Hematopoietic multipotent progenitor cell treated with erythropoietin and hydrocortisone succinate and interleukin-3 and kit ligand, for 8 days (in vitro differentiated cells): ENCODE measurements at places on chromosomes 3 and 15.

DNA sequence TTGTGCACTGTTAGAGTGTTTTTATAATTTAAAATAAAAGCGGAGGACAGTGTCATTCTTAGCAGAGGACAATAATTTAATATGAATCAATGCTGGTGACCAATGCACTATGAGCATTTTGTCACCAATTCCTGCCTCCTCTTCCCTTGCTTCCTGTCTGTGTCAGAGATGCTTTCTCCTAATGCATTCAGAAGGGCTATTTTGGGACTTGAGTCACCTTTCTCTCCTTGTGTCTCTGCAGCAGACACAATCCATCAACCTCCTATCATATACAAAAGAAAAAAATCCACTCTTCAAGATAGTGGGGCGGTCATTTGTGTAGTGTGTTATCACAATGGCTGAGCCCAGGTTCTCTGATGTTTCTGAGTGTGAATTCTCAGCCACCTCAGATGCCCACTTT, 191.9 kb upstream of the VEPH1 start:
- DNase-seq = no peak

GRCh38 chr15:86203462-86203861, 123.8 kb downstream of the AGBL1 start:
- DNase-seq = no peak

- no peak for DNase-seq
These were observed 9.6 kb downstream of the ARHGEF3 start for GRCh38 chr3:56792193-56792592.

DNA sequence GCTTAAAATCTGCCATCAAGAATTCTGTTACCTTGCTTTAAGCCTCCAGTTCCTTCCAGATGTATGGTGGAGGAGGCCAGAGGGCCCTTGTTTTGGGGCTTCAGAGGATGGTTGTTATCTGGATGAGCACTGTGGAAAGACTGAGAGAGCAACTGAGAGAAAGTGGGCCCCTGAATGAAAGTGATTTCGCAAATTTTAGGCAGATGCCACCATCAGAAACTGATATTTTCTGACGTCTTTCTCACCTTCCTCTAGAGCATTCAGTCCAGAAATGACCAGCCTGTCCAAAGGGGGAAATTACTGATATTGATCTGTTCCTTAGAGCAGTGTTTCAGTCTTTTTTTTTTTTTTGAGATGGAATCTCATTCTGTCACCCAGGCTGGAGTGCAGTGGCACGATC, 13.4 kb downstream of the B3GNT5 start:
- no peak for DNase-seq

DNA sequence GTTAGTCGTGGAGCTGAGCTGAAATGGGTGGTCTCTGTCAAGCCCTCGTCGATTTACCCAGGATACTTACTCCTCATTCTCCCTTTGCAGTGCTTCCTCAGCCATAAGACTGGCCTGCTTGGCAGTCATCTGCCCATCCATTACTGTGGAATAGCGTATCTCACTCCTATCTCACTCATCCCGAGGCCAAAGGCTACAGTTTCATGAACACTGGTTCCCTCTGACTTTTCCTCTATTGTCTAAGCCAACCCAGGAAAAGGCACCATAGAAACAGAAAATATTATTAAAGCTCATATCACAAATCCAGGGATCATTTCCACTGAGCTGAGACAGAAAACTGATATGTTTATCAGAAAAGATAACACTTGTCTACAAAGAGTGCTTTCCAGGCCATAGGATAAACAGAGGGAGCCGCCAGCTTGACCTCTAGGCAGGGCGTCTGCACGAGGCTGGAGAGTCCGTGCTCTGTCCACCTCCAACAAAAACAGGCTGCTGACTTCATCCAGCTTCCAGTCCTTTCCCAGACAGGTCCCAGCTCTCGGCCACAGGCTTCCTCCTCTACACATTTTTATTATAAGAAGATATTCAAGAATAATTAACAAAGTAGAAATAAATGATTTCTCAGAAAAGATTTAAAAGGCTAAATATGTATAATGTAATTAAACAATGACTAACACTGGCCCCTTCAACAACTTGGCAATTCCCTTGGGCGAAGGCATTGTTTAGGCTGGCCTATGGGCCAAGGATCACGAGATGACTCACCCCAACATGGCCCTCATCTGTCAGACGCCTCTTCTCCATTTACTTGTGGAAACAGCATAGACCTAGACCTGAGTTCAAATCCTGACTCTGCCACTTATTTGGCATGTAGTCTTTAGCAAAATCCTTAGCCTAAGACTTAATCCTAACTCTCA, 27.4 kb upstream of the BOC start:
- DNase-seq = no peak

DNA sequence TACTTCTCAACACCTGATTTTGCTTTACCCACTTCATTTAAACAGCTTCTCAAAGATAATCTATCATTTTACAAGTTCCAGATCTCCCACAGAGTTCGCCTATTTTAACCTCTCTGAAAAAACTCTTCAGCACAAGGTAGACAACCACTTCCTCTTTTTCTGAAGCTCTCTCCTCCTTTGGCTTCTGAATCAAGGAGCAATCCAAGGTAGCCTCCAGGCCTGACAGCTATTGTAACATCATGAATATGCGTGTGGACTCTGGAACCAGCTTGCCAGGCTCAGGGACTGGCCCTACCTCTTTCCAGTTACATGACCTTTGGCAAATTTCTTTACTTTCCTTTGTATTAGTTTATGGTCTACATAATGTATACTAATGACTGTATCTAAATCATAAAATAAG, 405.9 kb upstream of the ZNF385D start:
- peak; percentile 9 for DNase-seq

DNA sequence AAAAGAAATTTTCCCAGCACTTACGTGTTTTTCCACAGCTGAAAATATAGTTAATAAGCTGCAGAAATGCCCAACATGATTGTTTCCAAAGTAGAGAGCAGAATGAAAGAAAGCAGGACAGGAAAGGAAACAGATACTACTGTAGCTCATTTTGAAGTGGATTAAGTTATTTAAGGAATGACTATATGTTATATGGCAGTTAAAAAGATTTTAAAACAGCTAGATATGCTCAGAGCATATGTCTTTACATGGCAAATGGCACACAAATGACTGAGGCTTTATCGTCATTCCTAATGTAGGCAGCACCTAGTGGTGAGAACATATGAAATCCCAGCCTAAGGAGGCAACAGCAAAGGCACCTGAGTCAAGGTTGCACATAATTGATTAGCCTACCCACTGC, 106.6 kb upstream of the SEMA6D start:
- DNase-seq = no peak

DNA sequence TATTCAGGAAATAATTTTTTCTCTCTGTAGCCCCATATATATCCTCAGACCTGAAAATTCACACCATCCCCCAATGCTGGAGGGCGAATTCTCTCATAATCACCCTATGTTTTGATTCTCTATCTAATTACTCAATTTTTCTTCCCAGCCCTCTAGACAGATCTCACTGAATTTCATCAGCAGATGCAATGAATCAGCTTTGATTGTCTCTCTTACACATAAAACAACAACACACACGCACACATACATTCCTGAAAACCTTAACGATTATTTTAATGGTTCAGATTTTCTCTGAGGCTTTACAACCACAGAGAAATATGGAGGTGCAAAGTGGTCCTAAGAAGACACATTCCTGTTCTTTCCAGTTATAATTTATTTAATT, 11.1 kb downstream of the RBMS3 start:
- DNase-seq = no peak

- DNase-seq = no peak
These were observed 43.2 kb downstream of the GOLIM4 start for GRCh38 chr3:168052515-168052914.

DNA sequence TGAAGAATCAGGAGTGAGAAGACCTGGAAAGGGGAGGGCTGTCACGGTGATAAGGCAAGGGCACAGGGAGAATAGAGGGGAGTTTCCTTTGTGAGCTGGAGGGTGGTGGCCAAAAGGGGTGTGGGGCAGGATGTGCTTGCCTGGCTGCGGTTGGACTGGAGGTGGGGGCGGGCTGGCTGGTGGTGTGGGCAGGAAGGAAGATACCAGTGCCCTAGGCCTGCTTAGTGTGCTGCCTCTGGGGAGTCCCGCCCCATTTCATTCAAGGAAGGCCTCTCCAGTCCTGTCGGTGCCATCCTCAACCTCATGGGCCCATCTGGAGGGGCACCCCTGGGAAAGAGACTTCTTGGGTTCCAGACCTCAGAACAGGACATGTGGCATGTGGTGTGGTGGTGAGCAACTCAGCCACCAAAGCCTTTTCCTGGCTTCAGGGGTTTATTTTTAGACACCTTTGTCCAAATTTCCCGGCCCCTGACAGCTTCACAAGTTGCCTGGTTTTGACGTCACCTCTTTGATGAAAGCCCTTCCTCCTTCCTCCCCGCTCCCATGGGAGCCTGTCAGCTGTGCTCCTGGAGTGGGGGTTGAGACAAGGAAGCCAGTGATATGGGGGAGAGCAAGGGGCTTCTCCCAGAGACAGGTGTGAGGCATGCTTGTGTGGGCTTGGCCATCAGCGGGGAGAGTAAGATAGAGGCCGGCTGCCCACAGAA, 15.6 kb downstream of the TEX264 start:
- peak; percentile 93 for DNase-seq

- no peak for DNase-seq
These were observed 62.1 kb downstream of the SSR3 start for GRCh38 chr3:156492801-156493261.

DNA sequence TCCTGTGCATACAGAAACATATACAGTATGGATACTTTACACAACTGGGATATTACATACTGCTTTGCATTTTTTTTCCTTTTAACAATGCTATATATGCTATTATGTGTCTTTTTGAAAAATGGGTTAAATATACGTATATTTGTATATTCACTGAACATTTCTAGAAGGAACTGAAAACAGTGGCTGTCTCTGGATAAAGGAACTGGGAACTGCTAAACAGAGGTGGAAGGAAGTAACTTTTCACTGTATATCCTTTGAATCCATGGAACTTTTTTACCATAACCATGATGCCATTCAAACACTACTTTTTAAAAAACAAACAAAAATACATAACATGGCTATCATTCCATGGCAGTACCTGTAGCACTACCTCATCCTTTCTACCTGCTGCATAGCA, 1.8 kb downstream of the MTFMT start:
- no peak for DNase-seq

- no peak for DNase-seq
These were observed 634.8 kb downstream of the MECOM start for GRCh38 chr3:169028716-169029115.

DNA sequence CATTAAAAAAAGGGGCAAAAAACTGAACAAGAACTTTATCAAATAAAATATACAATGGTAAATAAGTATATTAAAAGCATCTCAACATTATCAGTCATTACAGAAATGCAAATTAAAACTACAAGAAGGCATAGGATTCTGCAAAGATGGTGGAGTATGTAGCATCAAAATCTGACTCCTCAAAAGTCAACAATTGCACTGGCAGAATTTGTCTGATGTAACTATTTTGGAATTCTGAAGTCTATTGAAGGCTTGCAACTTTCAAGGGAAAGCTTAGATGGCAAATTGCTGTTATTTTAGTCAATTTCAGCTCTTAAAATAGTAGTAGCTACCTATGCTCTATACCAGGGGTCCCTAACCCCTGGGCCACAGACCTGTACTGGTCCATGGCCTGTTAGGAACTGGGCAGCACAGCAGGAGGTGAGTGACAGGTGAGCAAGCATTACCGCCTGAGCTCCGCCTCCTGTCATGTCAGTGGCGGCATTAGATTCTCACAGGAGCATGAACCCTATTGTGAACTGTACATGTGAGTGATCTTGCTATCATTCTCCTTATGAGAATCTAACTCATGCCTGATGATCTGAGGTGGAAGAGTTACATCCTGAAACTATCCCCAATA, 107.6 kb downstream of the TGFBR2 start:
- no peak for DNase-seq

- peak; percentile 83 for DNase-seq
These were observed 70.8 kb upstream of the MBNL1 start for GRCh38 chr3:152197937-152198336.

DNA sequence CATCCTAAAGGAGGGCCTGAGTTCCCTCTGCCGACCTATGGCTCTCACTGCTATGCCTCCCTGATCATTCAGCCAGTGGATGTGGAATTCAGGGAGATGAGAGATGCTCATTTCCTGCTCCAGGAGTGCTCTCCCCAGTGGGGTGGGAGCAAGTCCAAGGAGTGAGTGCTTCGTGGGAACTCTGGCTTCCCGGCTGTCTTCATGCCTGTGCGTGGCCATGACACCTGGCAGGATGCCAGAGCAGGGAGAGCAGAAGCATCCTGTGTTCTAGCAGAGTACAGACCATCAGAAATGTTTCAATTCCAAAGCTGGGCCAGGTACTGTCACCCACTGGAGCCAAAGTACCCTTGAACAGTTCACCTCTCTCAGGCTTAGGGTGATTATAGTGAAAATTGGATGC, 45.1 kb downstream of the APH1B start:
- no peak for DNase-seq

DNA sequence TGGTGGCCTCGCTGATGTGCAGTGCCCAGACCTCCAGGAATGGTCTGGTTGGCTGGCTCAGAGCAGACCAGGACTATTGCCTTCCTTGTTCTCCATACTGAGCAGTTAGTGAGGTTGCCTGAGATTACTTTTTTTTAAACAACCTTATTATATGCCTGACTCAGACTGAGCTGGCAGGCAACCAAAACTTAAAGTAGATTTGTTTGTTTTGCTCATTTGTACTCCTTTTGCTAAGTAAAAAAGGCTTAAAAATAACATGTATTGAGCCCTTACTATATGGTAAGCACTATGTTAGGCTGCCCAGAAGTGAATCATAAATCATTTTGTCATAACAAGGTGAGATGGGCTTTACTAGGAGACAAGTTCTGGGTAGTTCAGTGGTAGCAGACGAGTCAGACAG, 92.4 kb downstream of the GHSR start:
- DNase-seq = no peak

GRCh38 chr3:171777596-171777995, 32.7 kb downstream of the PLD1 start:
- DNase-seq = no peak

- no peak for DNase-seq
These were observed 161.1 kb upstream of the STT3B start for GRCh38 chr3:31371484-31372177.

- no peak for DNase-seq
These were observed 30.9 kb downstream of the EAF1 start for GRCh38 chr3:15458212-15458780.

- no peak for DNase-seq
These were observed 108.0 kb downstream of the BBX start for GRCh38 chr3:107630779-107631178.

GRCh38 chr3:195119461-195120266, 151.3 kb downstream of the XXYLT1 start:
- DNase-seq = no peak

DNA sequence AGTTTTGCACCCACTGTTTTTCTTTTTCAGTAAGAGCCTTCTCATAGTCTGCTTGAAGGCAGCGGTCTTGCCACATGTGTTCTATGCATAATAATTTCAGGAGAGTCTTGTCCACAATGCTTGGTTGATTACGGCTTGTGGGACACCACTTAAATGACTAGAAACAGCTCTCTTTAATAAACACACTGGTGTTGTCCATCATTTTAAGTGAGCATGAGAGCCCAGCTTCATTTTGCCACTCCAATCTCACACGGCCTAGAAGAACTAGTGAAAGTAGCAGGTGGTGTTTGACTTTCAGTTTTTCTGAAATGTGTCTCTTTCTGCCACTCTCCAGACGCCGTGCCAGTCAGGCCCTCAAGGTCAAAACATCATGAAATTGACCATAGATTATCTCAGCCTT, 292.1 kb downstream of the LPP start:
- no peak for DNase-seq
